ENCODE measurements at places on chromosomes 7 and 10. TPM values are rescaled to one million over a fixed set of nuclear protein-coding genes. Genes with fewer than 3 reads are reported as not detected.

GRCh38 chr7:48130658-48131108 is 40.6 kb upstream of the ABCA13 start:
- DNase-seq: no peak

DNA sequence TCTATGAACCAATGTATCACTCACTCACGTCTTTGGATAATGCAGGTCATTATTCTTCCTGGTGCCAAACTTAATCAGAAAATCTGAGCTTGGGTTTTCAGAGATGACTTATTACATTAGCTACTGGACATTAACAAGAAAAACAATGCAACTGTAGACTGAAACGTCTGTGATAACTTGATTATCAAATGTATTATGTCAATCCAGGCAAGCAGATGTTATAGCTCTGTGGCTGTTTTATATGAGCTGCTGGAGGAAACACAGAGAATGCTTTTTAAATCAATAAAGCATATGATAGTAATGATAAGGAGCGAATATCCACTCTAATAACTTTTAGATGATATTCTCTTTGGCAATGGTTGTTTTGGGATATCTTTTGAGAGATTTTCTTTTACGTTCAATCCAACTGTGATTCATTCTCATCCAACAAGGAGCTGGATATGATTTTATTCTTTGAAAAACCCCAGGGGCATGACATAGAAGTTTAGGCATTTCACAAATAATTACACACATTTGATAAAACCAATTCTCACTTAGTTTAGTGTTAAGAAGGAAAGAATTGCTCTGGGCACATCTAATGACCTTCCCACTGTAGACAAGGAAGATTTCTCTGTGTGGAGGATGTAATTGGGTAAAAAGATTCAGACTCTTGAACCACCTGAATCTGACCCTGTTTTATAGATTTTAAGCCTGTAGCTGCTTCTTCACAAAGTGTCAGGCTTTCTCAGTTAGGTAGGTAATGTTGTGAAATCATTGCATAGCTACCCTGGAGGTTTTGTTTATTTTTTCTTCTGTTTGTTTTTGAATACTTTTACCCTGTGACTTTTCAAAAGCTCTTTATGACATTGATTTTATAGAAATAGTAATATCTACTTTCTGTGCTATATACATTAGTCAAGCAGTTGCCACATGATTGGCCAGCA is 1124.7 kb downstream of the DNAJB9 start:
- DNase-seq: no peak

- DNase-seq: no peak
Observed at GRCh38 chr10:126511917-126512479, 123.7 kb upstream of the ADAM12 start.

DNA sequence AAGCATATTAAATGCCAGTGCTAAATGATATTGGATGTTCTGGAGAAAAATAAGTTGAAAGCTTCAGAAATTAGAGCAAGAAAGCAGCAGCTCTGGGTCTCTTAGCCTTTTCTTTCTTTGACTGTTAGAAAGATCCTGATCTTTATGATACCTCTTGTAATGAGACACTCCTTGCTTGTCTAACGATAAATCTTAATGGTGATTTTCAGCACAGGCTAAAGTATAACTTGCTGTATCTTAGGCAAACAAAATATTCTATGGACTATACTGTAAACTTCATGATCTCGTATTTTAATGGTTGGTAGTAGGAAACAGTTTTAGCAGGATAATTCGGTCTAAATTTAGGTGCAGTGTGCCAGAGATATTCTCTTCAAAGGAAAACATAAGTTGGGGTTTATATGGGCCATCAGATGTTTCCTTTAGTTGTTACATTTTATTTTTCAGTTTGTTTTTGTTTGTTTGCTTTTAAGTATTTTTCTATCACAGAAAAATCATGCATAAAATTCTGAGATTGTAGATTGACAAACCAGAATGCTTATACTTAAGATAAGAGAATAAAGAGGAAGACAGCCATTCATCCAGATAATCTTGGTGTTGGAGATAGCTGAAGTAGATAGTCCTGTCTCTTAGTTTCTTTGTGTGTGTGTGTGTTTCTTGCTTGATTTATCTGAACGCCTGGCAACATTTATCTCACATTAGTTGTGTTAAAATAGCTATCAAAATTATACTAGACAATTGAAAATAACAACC is 4.7 kb downstream of the CASD1 start:
- no peak for DNase-seq

DNA sequence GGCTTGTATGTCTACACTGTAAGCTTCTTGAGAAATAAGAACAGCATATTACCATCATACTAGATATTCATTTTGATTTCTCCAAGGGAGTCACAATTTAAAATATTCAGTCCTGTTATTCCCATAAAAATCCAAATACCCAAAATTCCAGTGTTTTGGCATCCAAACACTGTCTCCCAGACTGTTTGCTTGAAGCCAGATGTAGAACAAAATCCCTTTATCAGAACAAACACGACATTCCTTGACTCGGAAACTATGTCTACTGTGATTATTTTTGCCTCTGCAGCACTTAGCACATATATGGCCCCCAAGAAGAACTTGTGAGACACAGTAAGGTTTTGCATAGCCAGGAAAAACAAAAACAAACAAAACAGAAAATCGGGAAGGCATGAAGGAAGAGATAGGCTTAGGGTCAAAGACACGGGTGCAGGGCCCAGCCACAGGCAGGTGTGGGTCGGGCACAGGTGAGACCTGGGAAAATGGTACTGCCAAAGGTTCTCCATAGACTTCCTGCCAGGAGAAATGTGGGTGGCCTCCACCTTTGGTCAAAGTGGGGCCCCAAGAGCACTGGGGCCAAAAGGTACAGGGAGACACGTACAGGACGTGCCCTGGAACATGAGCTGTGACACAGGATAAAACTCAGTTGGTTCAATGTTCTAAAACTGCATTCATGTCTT is 36.5 kb downstream of the CPXM2 start:
- no peak for DNase-seq

DNA sequence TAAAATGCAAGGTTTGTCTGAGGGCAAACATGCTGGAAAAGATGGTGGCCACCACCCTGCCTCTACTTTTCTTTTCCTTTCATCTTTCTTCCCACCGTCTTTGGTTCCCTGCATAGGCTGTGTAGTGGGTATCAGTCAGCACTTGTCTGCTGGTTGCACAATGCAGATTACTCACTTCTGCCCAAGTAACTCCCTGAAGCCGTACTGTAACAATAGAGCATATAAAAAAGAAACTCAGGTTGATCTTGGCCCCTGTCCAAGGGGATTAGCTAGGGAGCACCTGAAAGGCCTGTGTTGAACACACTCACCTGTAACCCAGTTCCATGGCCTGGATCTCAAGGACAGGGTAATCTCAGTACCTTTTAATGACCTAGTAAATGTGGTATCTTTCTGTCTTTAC is 533.0 kb upstream of the GALNT17 start:
- no peak for DNase-seq

Gene RNF148
- 0.32 TPM for total RNA-seq

Gene MYL7
- 3,838 TPM for total RNA-seq

Gene NOBOX
- not detected for total RNA-seq
